Stimulated activated CD4-positive, alpha-beta T cell treated with anti-CD3 and anti-CD28 coated beads, Interleukin-12 subunit alpha, Interleukin-12 subunit beta, amount 100 ng/mL, for 4 hours (primary cell): ENCODE measurements at places on chromosomes 1 and 21.

GRCh38 chr1:227604446-227604845 lies 41.1 kb downstream of the ZNF678 start:
- no peak for DNase-seq

- no peak for DNase-seq
Observed at GRCh38 chr1:71785000-71785399, 497.3 kb downstream of the NEGR1 start.

- no peak for DNase-seq
Observed at GRCh38 chr1:176904057-176904751, 260.3 kb downstream of the ASTN1 start.

GRCh38 chr21:38820471-38821239 lies 14.9 kb downstream of the ETS2 start:
- DNase-seq, result no peak

- DNase-seq, result no peak
Observed at GRCh38 chr21:43968410-43969114, 43.5 kb upstream of the TRAPPC10 start.

DNA sequence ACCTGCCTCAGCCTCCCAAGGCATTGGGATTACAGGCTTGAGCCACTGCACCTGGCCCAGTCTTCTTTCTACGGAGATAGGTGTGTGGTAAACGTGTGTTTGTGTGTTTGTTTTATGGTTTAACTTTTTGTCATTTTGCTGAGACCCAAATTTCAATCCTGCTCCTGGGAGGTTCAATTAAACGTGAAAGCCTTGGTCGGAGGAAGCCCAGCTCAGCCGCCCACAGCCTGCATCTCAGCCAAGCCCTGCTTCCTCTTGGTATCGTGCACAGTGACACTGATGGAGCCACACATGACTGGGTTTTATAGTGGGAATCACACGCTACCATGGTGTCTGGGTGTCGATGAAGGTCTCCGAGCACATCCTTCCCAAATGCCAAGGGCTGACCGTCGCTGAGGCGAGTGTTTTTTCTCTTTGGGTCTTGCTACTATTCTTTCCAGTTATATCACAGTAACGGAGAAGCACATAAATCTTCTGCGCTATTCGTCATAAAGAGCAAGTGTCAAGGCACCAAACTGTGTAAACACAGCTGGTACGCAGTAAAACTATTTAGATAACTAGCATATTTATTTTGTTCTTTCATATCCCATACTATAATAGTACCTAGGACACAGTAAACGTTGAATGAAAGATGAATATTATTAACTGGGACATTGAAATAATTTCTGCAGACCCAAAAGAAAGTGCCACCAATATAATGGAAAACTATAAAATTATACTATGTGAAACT lies 39.3 kb downstream of the HLCS start:
- DNase-seq, result no peak

DNA sequence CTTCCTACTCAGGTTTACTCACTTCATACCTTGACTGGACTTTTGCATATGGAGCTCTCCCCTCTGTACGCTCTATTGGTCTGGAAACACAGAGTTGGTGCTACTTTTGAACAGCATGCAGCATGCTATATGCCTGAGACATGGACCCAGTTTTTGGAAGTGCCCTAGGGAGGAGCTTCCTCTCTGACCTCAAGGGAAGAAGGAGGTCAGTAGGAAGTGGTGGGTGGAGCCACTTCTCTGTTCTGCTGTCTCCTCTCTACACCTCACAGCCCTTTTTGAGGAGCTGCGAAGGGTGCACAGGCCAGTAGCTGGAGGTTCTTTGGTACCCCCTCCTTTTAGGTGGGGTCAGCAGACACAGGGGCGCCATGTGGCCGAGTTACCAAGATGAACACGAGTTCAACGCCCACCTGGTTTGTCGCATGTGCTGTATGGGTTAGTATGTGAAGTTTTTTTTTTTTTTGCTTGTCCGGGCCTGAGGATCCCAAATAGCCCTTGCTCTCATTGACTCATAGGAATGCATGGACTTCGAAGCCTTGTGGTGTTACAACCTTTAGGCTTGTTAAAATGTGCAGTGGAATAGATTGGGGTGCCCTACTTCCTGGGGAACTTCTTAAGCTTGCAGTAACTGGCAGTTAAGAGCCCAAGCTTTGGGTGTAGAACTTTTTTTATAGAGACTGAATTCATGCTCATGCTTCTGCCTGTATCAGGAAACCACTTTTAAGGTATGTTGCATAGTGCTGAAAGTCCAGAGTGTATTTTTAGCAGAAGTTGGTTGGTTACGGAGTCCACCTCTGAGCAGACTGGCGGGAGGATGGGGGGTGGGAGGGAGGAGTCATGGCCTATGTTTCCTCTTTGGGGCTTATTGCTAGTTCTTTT lies 10.7 kb downstream of the MACF1 start:
- DNase-seq, result no peak

DNA sequence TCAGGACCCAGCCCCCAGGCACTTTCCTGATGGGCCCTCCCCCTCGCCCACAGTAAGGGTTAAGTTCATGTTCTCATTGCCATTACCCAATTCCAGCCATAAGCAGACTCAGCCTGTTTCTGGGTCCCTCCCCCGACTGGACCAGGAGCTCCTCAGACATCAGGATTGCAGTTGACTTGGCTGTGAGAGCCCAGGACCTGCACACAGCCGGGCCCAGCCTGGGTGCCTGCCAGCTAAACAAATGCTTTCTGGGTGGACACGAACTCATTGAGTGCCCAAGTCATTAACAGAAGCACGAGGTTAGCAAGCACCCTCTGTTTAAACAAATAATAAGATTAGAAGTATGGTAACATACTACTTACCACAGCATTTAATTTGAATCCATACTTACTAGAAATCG lies 147.9 kb upstream of the POU3F1 start:
- DNase-seq, result no peak

DNA sequence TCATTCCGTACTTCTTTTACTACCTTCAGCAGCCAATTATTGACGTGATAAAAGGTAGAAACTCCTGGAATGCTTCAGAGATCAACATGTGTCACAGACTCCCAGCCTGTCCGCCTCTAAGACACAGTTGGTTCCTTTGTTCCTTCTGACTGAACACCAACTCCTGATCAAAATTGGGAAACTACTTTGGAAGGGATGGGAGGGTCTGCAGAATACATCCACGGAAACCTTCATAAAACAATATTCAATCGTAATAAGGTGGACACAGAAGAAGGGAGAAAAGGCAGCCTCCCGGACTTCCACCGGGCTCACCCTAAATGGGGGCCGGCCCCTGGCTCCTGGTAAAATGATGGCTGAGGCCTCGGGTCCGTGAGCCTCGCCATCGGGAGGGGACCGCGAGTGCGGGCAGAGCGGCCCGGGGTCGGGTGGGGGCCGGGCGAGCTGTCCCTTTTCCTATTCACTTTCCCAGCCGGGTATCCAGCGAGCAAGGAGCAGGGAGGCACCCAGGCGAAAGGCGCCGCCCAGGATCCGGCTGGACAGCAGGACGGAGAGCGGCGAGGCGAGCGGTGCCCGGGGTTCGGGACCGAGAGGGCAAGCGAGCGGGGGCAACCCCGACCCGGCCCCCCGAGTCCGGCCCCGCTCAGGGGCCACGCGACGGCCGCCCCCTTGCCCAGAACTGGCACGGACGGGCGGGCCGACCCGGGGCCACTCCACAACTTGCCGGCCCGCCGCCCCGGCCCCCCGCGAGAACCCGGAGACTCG lies 805 bp downstream of the NRIP1 start:
- DNase-seq, result peak; percentile 8

GRCh38 chr1:150576367-150576711 lies 3.1 kb downstream of the MCL1 start:
- DNase-seq, result no peak

- DNase-seq, result no peak
Observed at GRCh38 chr1:115423776-115424175, 85.7 kb upstream of the NGF start.

GRCh38 chr21:27703791-27704190 lies 736.9 kb upstream of the ADAMTS5 start:
- no peak for DNase-seq

DNA sequence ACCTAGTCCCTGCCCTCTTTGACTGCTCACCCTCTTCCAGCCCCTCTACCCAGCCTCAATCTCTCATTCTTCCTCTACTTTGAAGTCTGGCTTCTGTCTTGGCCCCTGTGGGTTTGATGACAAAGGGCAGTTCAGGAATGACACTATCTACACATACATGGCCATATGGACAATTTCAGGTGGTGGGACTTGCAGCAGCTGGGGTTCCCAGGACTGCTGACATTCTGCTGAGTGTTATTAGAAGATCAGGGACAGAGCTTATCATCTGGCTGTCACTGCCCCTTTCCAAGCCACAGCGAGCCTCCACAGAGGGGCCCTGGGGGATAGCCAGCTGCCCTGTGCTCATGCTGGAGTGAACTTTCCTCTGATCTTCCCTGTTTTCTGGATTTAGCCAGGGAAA lies 97.4 kb upstream of the IPO9 start:
- no peak for DNase-seq
